WTC11 (cell line): ENCODE measurements at places on chromosomes 1 and 21. TPM values are rescaled to one million over a fixed set of nuclear protein-coding genes. Genes with fewer than 3 reads are reported as not detected.
A peak's percentile ranks its signal among the peaks of the same experiment; 100 is the strongest.

- DNase-seq = peak; percentile 24
Observed at GRCh38 chr1:28437924-28438699, 67.7 kb upstream of the RCC1 start.

- no peak for DNase-seq
Observed at GRCh38 chr1:56444960-56445646, 134.3 kb downstream of the PLPP3 start.

DNA sequence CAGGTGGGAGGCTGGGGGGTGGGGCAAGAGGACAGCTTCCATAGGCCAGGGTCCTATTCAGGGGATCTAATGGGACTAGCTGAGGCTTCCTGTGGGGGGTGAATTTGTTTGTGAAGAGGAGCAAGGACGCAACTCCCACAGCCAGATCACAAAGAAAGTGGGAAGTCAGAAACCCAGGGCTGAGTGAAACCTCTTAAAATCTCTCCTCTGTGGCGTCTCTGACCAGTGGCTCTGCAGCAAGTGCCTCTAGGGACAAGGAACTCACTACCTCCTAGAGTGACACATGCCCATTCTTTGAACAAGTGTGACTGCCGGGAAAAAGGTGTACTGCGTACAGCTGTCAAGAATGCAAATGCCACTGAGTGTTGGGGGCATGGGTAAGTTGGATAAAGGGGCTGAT is 187.9 kb downstream of the HIVEP3 start:
- no peak for DNase-seq

GRCh38 chr1:59220356-59220755 is 76.5 kb upstream of the FGGY start:
- no peak for DNase-seq

OR2L13 gene
- total RNA-seq = not detected in 3 replicates

HSPB7 gene
- total RNA-seq = 0.11 to 0.23 TPM (median 0.21 TPM) in 3 replicates

DNA sequence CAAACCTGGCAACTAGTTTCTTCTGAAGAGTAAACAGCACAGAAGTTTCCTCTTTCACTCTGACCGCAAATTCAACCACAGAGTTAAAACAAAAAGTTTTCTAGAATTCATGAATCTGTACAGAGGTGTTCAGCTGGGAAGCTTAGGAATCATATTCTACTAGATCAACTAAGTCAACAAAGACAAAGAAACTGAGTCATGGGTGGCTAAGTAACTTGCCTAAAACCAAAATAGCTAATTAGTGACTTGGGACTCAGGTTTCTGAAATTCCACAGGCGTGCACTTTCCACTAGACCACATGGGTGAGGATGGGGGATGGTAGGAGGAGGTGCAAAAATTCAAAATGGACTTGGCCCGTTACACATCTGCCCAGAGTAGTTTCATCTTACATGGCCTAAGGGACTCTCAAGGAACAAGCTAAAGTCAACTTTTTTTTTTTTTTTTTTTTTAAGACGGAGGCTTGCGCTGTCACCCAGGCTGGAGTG is 25.8 kb downstream of the PTPN14 start:
- no peak for DNase-seq

PYHIN1 gene
- 0.11 TPM in 1 of 3 replicates, not detected in the others for total RNA-seq

DNA sequence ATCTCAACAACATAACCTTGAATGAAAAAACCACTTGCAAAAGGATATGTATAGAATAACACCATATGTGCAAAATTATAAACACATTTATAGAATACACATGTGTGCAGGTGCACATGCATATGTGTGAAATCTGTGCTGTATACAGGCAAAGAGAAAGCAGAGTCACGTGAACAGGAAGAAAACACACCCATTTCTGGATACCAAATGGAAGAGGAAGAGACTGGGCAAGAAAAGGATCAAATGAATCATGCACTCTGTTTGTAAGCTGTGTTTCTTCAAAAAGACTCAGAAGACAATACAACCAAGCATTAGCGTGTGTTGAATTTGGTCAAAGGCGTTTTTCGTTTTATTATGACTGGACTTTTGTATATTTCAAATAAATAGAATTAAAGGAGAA is 111.3 kb upstream of the ERG start:
- DNase-seq = no peak

DNALI1 gene
- total RNA-seq = 10.5 to 14.6 TPM (median 13.5 TPM) in 3 replicates
